ENCODE measurements at places on chromosomes 4 and X.
A peak's percentile ranks its signal among the peaks of the same experiment; 100 is the strongest.

- no peak for DNase-seq
Observed at GRCh38 chrX:110791071-110791470, 4.5 kb downstream of the CHRDL1 start.

- no peak for DNase-seq
Observed at GRCh38 chrX:13078739-13079444, 34.5 kb upstream of the FAM9C start.

- no peak for DNase-seq
Observed at GRCh38 chr4:109113521-109113920, 188.9 kb downstream of the COL25A1 start.

DNA sequence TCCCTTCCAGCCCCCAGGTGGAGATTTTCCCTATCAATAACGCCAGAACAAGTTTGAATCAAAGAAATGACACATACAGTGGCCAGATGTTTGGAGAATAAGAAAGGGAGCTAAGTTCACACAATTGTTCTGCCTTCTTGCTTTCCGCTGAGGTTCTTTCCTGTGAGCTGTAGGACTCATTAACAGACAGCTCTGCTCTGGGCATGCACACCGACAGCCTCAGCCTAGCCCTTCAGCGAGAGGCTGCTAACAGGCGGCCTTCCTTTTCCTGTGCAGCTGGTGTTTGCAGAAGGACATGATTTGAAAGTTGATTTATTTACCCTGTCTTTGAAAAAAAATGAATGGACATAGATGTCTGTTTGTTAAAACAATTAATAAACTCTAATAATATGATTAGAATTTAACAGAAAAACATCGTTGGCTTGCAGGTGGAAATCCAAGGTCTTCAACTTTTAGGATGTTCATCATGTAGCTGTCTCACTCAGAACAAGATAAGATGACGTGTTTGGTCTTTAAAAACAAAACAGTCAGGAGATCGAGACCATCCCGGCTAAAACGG is 183.3 kb downstream of the KDR start:
- no peak for DNase-seq

- no peak for DNase-seq
Observed at GRCh38 chr4:186820391-186820891, 96.8 kb upstream of the FAT1 start.

- DNase-seq, result no peak
Observed at GRCh38 chr4:8647626-8648025, 55.1 kb downstream of the CPZ start.

DNA sequence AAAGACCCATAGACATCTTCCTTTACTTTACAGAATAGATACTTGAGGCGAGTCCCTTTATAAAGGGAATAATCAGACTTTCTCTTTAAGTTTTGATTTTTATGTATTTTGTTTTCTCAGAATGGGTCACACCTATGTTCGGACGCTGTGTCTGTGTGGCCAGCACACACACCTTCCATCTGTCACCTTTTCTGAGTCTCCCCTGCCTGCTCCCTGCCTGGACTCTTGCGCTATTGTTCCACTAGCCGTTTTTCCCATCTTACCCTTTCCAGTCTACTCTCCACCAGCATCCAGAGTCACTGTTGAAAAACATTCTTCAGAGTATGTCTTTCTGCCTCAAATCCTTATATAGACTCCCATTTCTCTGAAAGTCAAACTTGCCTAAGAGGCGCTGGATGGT is 236.1 kb downstream of the MAML3 start:
- no peak for DNase-seq

DNA sequence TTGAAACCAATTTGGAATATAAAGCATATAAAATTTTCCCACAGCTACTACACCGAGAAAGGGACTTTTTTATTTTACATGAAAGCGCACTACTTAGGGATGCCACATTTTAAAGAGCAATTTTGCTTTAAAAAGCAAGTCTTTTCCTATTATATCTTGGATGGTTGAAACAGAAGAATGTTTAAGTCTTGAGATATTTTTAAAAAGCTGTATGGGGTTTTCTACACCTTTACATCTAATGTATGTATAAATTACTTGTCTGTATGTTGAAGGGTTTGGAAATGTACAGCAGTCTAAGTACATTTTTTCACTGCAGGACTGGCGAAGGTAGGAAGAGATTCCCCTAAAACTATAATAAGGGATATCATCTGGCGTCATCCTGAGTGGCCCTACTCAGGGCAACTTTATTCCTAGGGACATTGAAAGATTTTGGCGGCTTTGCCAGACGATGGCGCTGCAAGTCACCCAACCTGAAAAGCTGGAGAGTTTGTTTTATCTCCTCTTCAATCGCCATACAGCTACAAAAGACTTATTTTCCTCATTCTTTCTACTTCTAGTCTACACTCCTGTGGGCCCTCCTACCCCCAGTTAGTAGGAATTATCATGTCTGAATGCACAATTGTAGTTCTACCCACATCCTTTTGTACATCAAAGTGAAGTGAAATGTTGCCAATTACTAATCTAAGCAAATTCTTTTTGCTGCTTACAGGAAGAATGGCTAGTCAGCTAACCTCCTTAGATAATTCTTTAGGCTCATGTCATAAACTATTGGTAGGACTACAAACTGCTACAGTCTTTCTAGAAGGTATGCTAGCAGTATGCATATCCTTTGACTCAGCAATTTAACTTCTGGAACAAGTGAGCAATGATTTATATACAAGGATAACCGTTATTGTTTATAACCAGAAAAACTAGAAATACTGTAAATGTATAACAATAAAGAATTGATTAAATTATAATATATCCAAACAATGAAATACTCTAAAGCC is 782 bp upstream of the NEK1 start:
- peak; percentile 64 for DNase-seq

GRCh38 chr4:33725861-33726260 is 2518.5 kb downstream of the ARAP2 start:
- no peak for DNase-seq

DNA sequence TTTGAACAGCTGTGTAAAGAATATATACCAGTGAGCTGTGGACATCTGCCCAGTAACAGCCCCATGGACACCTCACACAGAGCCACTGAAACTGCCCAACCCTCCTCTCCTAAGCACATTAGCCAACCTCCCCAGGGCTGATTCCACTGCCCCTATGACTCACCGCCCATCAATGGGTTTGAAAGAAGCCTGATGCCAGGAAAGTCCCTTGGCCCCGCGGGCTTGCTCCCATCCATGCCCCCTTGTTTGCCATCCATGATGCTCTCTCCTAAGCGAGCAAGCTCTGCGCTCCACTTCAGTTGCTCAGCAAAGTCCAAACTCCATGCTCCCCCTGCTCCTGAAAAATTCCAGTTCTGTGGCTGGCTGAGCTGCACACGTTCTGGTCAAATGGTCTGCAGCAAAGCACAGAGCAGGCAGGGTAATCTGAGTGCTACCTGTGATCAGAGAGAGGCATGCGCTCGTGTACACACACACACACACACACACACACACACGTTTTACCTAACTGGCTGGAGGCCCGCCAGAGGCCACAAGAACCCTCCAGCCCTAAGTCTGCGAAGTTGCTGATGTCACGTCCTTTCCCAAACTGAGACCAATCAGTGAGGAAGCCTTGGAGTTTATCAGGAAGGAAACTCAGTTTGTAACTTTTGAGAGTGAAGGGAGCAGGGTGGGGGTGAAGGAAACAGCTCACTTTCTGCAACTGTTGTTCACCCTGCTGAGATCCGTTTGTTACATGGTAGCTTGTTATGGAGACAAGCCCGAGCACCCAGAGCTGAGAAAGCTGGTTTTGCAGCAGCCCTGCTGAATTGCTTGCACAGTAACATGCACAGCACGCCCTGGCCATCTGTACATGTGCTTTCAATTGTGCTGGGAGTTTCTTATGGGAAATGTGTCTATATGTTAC is at the start of gene ASB9:
Gene ASB9, minus strand, starts transcription at position 466 of the 904 bp plus-strand sequence. Its CDS starts 209 bp downstream, at position 257.
- no peak for DNase-seq

- DNase-seq, result no peak
Observed at GRCh38 chr4:155811083-155811482, 52.3 kb downstream of the GUCY1B1 start.

GRCh38 chr4:7985891-7986441 is 46.3 kb upstream of the AFAP1 start:
- DNase-seq, result no peak

GRCh38 chr4:158002173-158002572 is 170.7 kb downstream of the GASK1B start:
- DNase-seq, result no peak

DNA sequence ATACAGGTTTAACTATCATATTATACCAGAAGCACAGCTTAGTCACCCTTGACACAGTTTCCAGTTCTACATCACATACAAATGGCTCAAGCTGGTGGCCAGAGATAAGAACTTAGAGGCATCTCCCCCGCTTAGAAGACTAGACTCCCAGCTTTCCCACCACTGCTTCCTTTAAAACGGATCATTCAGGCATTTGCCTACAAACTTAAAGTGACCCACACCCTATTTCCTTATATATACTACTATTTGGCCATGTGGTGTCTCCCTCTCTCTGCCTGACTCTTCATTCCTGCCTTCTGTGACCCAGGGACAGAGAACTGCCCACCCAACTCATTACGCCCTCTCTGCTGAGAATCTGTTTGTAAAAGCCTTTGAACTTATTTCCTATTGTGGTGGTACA is 781.2 kb upstream of the DIAPH2 start:
- DNase-seq, result no peak

GRCh38 chrX:66030505-66031317 is 9.2 kb downstream of the VSIG4 start:
- no peak for DNase-seq

DNA sequence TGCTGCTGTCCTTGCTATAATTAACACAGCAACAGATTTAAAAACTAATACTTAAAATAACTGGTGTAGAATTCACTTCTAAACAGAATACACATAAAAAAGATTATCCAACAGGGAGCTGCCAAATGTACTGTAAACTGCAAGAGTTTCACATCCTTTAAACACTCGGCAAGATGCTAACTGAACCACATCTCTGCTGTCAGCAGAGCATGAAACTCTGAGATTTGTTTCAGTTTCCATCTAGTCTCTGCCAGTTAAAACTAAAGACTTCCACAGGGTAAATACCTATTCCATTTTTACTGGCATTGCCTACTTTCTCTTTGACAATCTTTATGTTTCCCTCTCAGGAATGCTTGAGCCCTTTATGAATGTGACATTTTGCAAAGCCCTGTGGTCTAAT is 127.7 kb downstream of the SLC7A11 start:
- DNase-seq, result no peak

DNA sequence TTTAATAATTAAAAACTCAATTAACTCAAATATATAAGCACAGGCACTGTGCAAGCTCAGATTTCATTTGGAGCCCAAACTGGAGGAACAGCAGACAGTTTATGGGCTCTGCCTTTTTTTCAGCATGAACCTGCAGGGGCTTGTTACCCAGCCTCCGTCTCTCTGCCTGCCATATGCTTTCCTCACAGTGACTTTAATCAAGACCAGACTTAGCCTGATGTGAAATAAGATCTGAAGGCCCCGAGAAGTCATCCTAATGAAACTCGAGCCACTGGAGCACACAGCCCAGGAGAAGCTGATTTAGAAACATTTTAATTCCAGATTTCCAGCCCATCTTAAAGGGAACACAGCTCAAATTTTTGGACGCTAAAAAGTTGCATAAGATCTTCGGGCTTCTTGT is 55.6 kb downstream of the SPATA18 start:
- no peak for DNase-seq

DNA sequence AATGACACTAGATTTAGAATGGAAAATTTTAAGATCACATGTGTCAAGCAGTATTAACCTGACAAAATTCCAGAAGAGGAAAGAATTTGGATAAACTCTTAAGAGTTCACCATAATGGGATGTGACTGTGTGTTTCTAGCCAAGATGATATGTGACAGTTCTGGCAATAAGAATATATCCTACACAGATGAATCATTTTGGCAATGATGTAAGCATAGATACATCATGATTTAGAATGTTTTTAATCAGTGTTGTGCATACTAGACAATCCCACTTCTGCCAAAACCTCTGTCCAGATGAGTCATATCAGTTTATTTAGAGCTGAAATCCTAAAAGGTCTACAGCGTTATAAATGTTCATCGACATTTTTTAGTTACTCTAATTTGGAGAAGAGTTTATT is 48.8 kb downstream of the PTCHD1 start:
- DNase-seq, result no peak

DNA sequence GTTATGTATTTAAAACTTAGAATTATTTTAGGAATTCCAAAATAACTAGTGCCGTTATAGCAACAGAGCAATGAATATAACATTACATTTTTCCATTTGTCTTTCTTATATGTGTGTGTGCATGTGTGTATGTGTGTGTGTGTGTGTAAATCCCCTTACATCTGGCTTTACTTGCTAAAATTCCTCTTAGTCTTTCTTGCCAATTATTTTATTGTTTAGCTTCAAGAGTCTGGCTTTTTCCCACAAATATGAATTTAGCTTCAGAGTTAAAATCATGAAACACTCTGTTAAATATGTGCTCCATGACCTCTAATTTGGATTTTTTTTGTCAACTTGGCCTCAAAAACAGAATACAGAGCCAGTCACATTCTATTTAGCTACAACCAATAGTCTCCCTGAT is 18.9 kb downstream of the FGF13 start:
- DNase-seq, result no peak

GRCh38 chrX:20720954-20721626 is 454.4 kb upstream of the RPS6KA3 start:
- DNase-seq, result no peak

DNA sequence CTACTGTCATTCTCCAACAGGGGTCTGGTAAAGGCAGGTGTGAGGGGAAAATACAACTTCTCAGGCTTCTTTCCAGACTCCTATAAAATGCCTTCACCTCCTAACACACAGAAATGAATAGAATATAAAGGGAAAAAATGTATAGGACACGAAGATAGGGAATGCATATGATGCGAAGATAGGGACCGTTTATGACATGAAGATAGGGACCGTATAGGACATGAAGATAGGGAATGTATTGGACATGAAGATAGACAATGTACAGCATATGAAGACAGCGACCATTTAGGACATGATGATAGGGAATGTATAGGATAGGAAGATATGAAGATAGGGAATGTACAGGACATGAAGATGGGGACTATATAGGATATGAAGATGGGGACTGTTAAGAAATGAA is 10.5 kb downstream of the IRF2 start:
- no peak for DNase-seq

- no peak for DNase-seq
Observed at GRCh38 chr4:182337366-182337765, 94.2 kb downstream of the TENM3 start.

- DNase-seq, result no peak
Observed at GRCh38 chrX:41236629-41237028, 97.3 kb upstream of the DDX3X start.

DNA sequence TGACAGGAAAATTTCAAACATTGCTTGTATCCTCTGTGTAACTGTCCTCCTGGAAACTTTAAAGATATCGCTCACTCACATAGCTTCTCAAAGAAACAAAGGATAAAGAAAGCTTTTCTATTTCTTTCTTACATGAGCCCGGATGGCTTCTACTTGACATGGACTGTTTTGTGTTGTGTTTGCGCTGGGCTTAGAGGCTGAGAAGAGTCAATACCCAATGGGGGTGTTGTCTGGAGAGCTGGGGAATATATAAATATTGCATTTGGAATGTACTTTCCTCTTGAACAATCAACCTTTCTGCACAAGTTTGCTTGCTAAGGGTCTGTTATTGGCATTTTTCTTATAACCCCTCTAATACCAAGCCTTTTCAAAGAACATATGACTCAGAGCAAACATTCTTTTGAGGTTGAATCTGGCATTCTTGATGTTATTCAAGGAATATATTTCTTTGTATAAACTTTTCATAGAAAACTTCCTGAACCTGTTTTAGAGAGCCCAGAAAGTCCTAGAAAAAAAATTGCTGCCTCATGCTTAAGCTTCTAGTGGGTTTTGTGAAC is 331.9 kb downstream of the PACRGL start:
- DNase-seq, result no peak

GRCh38 chr4:183408796-183409195 is 35.6 kb upstream of the CDKN2AIP start:
- DNase-seq, result no peak

Measured in neural crest cell (in vitro differentiated cells).